ENCODE measurements at places on chromosomes 2 and 18.

GRCh38 chr2:138060301-138060635 lies 96.0 kb downstream of the HNMT start:
- DNase-seq, result no peak

- no peak for DNase-seq
Measured at GRCh38 chr2:119158563-119159347, at the start of gene C1QL2. Gene C1QL2 (minus strand): TSS chr2:119158751. CDS start chr2:119158269, 482 bp downstream.

DNA sequence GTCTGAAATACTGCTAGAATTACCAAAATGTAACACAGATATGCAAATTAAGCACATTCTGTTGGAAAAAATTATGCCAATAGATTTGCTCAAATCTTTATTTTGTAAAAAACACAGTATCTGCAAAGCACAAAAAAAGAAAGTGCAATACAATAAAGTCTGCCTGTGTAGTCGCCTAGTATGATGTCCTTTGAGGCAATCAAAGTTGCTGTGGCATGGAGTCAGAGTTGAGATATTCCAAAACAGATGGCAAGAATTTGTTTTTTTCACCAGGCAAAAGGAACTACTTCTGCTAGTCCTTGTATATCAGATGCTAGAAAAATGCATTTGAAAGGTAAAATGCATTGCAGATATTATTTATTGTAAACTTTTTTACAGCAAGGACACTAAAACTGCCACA lies 531.3 kb upstream of the TMEFF2 start:
- no peak for DNase-seq

DNA sequence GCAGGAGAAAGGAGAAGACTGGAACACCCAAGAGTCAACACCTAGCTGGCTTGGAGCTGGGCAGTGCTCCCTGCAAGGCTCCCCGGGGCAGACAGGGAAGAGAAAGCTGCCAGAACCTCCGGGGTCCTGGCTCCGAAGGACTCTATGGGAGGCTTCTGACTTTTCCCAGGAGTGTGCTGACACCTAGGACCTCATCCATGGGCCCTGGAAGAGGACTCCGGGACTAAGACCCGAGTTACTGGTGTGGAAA lies 37.8 kb upstream of the ATP6V1B1 start:
- DNase-seq, result no peak

DNA sequence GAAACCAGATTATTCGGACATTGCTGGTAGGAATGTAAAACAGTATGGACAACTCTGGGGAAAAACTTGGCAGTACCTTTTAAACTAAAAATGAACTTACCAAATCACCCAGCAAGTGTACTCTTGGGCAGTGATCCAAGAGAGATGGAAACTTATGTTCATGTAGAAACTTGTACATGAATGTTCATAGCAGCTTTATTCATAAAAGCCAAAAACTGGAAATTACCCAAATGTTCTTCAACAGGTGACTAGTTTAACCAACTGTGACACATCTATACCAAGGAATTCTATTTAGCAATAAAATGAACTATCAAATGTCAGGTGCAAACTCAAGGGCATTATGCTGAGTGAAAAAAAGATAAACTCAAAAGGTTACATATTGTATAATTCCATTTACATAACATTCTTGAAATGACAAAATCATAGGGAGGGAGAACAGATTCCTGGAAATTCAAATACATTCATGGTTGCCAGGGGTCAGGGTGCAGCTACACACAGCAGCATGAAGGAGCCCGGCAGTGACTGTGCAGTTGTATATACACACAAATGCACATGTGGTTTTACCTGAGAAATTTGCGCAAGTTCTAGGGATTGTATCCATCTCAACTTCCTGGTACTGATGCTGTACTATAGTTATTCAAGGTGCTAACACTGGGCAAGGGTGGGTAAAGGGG lies 3.5 kb upstream of the RNU4ATAC start:
- no peak for DNase-seq

- DNase-seq, result no peak
Measured at GRCh38 chr18:13597068-13597467, 129.3 kb downstream of the FAM210A start.

DNA sequence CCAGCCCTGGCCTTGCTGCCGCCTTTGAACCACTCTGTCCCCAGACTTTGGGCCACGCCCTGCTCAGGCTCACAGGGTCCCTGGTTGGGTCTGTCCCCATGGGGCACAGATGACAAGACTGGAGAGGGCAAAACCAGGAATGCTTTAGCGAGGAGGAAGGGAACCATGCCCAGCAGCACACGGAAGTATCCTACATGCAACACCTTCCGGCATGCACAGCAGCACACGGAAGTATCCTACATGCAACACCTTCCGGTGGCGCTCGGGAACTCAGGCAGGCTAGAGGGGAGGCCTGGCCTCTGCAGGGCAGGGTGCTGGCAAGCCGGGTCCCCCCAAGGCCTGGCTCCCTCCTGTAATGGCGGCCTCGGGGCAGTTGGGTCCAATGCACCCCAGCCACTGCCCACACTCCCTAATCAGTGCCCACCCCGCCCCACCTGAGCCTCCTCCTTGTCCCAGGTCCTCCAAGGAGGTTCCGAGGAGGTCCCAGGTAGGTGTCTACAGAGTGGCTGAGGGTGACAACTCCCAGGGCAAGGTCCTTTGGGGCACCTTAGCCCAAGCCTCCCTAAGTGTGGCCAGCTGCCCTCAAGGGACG lies 33.6 kb upstream of the SNED1 start:
- DNase-seq, result no peak

DNA sequence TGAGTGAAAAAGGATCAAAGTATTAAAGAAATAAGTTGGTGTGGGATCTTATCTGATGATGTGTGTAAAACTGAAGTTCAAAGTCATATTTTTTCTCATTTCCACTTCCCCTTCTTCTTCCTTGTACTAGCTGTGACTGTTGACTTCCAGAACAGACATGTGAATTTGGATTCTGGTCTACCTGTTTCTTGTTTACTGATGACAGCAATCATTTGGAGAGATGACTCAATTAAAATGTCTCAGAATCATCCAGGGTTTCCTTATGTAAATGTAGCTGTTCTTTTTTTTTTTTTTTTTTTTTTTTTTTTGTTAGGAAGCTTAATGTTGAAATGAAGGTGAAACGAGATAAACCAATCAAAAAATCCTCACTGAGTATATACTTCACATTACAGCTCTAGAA lies 819.9 kb upstream of the PIK3C3 start:
- no peak for DNase-seq

DNA sequence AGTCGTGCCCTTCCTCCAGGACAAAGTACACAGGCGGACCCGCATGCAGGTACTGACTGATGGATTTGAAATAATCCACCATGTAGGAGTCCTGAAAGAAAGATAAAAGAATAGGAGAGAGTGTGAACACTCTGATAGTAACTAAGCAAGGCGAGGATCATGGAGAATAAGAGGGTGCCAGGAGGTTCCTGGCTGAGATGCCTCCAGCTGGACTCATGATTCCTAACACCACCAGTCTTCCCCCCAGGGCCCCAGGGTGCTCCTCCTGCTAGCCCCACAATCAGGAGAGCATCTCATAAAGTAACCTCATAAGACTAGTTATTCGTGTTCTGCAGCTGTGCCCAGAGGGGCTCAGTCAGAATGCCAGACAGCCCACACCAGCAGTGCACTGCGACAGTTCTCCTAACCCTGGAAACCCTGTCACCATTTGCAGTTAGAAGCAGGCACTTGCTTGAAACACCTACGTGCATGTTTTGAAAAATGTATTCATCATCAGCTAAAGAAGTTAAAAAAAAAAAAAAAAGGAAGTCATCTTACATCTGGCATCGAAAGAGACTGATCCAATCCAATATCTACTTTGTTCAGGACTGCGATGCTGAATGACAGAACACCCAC lies 36.7 kb downstream of the RMC1 start:
- no peak for DNase-seq

DNA sequence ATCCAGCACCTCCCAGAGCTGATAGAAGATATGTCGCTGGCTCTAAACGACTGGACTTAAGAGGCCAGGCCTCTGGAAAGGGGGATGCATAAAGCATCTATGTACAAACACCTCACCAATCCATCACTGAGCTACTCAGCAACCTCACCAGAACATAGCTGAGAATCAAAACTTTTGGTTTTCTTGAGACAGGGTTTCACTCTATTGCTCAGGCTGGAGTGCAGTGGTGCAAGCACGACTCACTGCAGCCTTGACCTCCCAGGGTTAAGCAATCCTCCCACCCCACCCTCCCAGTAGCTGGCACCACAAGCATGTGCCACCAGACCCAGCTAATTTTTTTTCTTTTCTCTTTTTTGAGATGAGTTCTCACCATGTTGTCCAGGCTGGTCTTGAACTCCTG lies 62.9 kb upstream of the MSH6 start:
- DNase-seq, result no peak

Data from stimulated activated CD4-positive, alpha-beta T cell treated with anti-CD3 and anti-CD28 coated beads, Interleukin-1b, Interleukin-23, amount 100 ng/mL, for 1 hour (primary cell).